Right atrium auricular region (tissue), 2 donors: ENCODE measurements at places on chromosomes 1 and 21. TPM values are rescaled to one million over a fixed set of nuclear protein-coding genes. Genes with fewer than 3 reads are reported as not detected.

DLGAP3 gene
- total RNA-seq = 0.43 TPM

GJA8 gene
- not detected for total RNA-seq

LCE3E gene
- not detected for total RNA-seq

F11R gene
- total RNA-seq = 26.2 TPM

FALEC gene
- total RNA-seq = not detected

CSMD2 gene
- total RNA-seq = 0.39 TPM

CAPZA1 gene
- 46.0 TPM for total RNA-seq

SFPQ gene
- total RNA-seq = 80.8 TPM

GPATCH2 gene
- total RNA-seq = 8.5 TPM

TLR5 gene
- total RNA-seq = 1.0 TPM

LCE3D gene
- total RNA-seq = not detected

ATAD3C gene
- total RNA-seq = 1.4 TPM

HUNK gene
- total RNA-seq = 0.20 TPM

DIP2A gene
- 25.9 TPM for total RNA-seq

CRP gene
- total RNA-seq = not detected

MYCL gene
- total RNA-seq = 0.70 TPM

TRPM2 gene
- total RNA-seq = 0.75 TPM

HSPB7 gene
- total RNA-seq = 1,082 TPM

LINGO4 gene
- 0.33 TPM for total RNA-seq

GSTM1 gene
- total RNA-seq = 21.6 TPM

HLCS gene
- 6.9 TPM for total RNA-seq

FAM110D gene
- 3.8 TPM for total RNA-seq

AGMAT gene
- total RNA-seq = not detected

S100A2 gene
- not detected for total RNA-seq

TMEM269 gene
- not detected for total RNA-seq

TNN gene
- total RNA-seq = 0.79 TPM

AK5 gene
- total RNA-seq = 2.8 TPM

ZNF683 gene
- total RNA-seq = not detected

FHAD1 gene
- total RNA-seq = not detected

SELENBP1 gene
- total RNA-seq = 41.7 TPM

HCRTR1 gene
- 0.43 TPM for total RNA-seq

AVPR1B gene
- total RNA-seq = not detected
